ENCODE measurements at places on chromosomes 3 and 15. TPM values are rescaled to one million over a fixed set of nuclear protein-coding genes. Genes with fewer than 3 reads are reported as not detected.

GRCh38 chr15:63191895-63192618 is 2.7 kb downstream of the RAB8B start:
- no peak for DNase-seq

- peak; percentile 20 for DNase-seq
These were observed 62.5 kb upstream of the EPHB3 start for GRCh38 chr3:184498986-184499606.

- DNase-seq: no peak
These were observed 630.9 kb downstream of the PYDC2 start for GRCh38 chr3:192091831-192092230.

DNA sequence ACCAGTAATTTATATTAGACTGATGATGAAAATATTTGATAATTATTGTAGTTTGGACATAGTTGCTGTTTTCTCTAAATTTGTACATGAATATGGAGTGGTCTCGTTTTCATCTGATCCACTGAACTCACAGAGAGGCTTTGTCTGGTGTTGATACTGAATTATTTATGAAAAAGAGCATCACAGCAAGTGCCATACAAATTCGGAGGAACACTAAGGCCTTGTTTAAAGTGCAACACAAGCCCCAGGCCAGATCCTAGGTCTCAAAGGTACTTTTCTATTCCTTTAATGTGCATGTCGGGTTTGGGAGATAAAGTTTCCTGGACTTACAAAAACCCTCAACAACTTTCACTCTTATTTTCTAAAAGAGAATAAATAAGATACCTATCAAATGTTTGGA is 796.8 kb upstream of the EPHA6 start:
- DNase-seq: no peak

DNA sequence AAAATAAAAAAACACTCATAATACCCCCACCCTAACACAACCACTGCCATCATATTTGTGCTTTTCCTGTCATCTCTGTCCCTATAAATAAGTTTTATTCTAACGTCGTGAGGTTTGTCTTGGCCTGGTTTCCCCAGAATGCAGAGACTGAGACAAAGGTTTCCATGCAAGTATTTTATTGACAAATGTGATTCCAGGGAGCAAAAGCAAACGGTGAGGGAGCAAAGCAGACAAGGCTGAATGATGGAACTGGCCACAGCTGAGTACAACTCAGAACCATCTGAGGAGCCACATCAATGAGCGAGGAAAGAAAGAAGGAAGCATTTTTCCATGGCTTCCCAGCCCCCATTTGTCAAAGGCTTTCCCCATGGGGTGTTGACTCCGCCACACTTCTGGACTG is 37.7 kb upstream of the LARS2 start:
- no peak for DNase-seq

DNA sequence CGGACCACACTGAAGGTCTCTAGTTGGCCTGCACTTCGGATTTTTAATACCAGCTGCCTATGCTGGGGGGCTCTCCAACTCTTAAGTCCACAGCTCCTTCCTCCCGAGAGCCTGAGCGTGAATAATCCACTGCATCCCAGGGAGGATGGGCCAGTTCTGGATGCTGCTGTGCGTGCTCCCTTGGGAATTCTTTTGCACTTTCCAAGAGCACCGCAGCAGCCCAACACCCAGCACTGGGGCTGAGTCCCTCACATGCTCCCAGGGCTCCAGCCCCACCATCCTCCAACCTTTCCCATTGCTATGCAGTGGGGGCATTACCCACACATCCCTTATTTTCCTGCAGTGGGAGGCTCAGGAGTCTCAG is 136.4 kb upstream of the IQSEC1 start:
- no peak for DNase-seq

The PPM1M gene
- total RNA-seq: 11.6 TPM

The SEMA3B gene
- total RNA-seq: 51.8 TPM

The HYAL3 gene
- total RNA-seq: 1.3 TPM

All from muscle of leg (tissue), 16 donors.